Glutamatergic neuron (in vitro differentiated cells): ENCODE measurements at places on chromosomes 11 and 22. TPM values are rescaled to one million over a fixed set of nuclear protein-coding genes. Genes with fewer than 3 reads are reported as not detected.

NLRP14 gene
- total RNA-seq: not detected

C11orf86 gene
- not detected for total RNA-seq

RIBC2 gene
- total RNA-seq: 0.71 TPM

GRCh38 chr11:131108760-131109159, 192.5 kb upstream of the SNX19 start:
- peaks cover 1% of the 10 kb centered on the region for H3K27me3 ChIP-seq
- no peak overlapping the region for H3K4me3 ChIP-seq
- no peak overlapping the region for H3K27ac ChIP-seq
- peaks cover 6% of the 10 kb centered on the region for H3K36me3 ChIP-seq
- H3K4me1 ChIP-seq: no peaks in the 10 kb centered on the region
